ENCODE measurements at places on chromosomes 2 and 18.

DNA sequence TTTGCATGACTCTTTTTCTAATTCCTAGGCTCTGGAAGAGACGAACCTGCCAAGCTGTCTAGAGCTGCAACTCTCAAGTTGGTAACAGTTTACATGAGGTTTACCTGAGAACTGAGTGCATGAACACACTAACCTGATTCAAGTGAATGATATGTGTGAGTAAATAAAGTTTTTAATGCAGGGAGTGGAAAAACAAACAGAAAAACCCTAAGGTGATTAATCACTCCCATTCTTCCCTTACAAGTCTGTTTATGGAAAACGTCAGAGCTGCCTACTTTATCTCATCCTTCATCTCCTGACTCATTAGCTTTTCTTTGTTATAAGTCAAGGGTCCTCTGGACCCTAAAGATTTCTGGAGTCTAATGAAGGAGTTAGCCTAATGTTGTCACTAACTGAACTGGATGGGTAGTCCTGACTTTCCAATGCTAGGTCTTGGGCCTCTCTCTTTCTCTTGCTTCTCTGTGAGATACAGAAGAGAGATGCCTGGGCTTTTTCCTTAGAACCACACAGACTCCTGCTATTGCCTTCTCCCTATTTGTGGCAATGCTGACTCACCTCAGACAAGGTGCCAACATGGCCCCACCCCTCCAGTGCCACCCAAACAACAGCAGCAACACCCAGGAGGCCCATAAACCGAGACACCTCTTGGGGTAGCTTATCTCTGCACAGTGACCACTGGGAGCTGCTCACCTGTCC lies 952.4 kb downstream of the EPHA4 start:
- DNase-seq: no peak

DNA sequence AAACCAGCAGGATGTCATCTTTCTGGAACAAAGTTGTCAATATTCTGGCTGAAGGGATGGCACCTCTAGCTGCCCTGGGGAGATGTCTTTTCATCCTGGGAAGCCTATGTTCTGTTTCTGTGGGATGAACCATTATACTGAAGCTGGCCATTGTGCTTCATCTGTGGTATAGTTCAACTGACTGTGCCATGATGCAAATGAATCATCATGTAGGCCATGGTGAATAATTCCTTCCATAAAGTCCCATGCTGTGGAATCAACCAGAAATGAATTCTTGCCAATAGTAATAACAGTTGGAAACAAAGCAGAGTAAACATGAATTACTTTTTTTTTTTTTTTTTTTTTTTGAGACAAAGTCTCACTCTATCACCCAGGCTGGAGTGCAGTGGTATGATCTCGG lies 64.1 kb upstream of the CNGA3 start:
- no peak for DNase-seq

DNA sequence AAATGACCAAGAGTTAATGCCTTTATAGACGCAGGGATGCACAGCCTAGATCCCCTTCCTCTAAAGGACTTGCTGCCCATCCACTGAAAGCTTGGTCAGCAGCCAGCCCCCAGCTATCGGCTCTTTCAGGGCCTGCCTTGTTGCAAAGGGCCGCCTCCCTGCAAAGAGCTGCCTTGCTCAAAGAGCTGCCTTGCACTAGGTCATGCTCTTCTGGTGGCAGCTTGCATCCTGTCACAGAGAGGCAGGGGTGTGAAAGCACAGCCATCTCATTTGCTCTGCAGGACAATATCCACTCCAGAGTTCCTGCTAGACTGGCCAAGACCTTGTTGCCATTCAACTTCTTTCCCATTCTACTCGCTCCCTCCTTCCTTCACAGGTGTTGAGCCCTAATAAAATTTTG lies 137.1 kb downstream of the MCFD2 start:
- no peak for DNase-seq

DNA sequence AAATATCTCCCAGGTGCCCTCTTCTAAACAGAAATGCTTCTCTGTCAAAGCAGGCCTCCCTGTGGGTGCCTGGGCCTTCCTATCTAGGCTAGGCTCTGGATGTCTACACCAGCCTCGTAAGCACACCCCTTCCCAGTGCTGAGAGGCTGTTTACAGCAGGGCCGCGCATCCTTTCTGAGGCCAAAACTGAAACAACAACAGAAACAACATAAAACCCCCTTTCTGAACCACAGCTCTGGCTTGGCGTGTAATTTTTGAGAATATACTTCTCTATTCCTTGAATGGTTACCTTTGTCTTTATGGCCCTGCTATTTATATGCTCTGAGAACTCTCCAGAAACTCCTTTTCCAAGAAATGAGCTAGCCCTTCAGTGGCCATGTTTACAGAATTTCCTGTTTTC lies 118.4 kb downstream of the BCL2L11 start:
- no peak for DNase-seq

DNA sequence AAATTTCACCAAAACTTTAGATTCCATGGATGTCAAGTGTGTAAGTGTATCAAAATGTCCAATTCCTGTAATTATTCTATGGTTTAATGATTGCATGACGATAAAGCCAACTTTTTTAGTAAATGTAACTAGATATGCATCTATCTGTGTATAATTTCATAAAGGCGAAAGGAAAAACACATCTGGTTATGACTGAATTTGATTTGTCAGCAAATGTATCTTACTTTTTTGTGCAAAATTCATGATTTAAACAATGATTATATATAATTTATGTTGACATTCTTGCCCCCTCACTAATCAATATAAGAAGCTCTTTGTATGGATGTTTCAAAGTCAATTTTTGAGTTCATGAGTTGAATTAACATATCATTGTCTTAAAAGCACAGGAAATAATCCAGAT lies 138.5 kb downstream of the KCNJ3 start:
- DNase-seq: no peak

Measured in stimulated activated CD4-positive, alpha-beta T cell treated with anti-CD3 and anti-CD28 coated beads, Interleukin-4, amount 100 ng/mL, for 4 hours (primary cell).